ENCODE measurements at places on chromosomes 6 and 20.
A peak's percentile ranks its signal among the peaks of the same experiment; 100 is the strongest.

DNA sequence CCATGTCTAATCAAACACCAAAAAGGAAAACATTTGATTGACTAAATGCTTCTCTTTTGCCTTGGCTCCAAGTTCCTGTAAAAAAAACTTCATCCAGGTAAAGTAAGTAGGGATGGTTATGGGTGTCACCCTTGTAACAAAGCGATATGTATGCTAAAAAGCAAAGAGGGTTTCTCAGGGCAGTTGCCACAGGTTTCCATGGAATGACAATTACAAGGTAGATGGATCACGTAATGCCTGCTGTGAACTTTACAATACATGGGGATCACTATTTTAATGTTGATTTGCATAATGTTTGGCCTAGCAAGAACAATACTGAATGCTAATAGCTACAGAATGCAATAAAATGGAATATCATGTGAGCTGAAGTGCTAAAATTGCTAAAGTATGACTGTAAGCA is 2.9 kb upstream of the BMP2 start:
- no peak for DNase-seq

- DNase-seq: no peak
These were observed 149.5 kb downstream of the BFSP1 start for GRCh38 chr20:17381724-17382123.

- peak; percentile 48 for DNase-seq
These were observed 6.0 kb upstream of the TRIM26 start for GRCh38 chr6:30219244-30219643.

- DNase-seq: no peak
These were observed 11.1 kb upstream of the ITPR3 start for GRCh38 chr6:33610067-33610466.

- DNase-seq: no peak
These were observed 24.6 kb downstream of the RNF24 start for GRCh38 chr20:3990716-3991115.

DNA sequence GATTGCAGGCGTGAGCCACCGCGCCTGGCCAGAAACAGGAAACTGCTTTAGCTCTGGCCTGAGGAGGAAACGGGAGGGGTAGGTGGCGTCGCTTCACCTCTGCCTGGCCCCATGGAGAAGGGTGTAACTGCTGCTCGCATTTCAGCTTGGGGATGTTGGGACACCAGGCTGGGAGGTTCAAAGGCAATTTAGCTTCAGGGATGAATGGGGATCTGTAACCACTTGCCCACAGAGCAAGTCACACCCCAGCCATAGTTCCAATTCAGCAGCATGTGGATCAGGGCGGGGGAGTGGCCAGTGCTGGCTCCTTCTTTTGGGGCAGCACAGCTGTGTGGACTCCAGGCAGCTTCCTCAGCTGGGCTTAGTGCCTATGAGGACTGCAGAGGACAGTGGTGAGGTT is 34.8 kb upstream of the NUP153 start:
- DNase-seq: no peak

DNA sequence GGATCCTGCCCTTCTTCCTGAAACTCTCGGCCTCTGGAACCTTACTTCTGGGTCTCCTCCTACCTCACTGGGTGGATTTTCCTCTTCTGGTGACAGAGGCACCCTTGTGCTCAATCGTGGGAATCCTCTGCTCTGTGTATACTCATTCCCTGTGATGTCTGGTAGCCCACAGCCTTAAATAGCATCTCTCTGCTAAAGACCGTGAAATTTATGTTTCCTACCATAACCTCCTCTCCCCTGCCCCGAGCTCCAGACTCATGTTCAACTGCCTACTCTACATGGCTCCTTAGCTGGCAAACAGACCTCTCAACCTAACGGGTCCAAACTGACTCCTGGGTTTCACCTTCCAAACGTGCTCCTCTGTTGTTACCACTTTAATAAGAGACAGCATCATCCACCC is 9.9 kb downstream of the MMP9 start:
- no peak for DNase-seq

- DNase-seq: no peak
These were observed 117.2 kb downstream of the SOBP start for GRCh38 chr6:107607116-107607515.

DNA sequence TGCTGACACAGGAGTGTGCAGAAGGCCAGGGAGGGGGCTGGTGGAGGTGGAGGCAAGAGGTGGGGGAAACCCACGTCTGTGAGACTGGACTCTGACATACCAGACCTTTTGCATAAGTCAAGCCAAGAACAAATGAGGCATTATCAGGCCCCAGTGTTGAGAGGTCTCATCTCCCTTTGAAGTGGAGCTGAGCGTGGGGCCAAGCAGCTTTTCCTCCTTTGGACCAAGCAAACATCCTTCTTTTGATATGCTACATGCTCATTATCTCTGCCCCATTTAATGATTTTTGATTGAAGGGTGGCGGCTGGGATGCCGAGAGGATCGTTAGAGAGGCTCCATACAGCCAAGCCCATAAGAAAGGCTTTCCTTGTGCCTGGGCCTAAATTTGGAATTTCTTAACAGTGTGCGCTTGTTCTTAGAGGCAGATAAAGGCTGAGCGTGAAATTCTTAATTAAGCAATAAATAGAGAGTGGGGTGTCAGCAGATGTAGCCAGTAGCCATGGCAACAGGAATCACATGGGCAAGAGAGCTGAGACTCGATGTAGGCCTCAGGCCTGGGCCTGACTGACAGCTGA is 244.5 kb downstream of the PKHD1 start:
- DNase-seq: no peak

Data from activated T-cell treated with anti-CD3 and anti-CD28 coated beads, Interleukin-2, amount 50 U/mL, for 1 hour (primary cell).